ENCODE measurements at places on chromosomes 2 and 18.

DNA sequence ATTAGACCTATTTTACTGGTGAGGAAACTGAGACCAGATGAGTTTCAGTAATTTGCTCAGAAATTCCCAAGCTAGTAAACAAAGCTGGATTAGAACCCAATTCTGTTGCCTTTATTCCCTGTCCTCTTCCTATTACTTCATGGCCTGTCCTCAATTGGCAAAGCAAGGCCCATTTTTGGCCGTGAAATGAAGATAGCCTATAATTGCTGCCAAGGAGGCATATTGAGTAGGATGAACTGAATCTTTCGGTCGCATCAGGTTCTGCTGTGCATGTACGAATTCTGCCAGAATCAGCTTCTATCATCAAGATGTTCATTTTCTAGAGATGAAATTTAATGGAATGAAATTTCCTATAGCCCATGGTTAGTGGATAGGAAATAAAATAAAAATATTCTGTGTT is 1485.2 kb upstream of the PIK3C3 start:
- DNase-seq: no peak

DNA sequence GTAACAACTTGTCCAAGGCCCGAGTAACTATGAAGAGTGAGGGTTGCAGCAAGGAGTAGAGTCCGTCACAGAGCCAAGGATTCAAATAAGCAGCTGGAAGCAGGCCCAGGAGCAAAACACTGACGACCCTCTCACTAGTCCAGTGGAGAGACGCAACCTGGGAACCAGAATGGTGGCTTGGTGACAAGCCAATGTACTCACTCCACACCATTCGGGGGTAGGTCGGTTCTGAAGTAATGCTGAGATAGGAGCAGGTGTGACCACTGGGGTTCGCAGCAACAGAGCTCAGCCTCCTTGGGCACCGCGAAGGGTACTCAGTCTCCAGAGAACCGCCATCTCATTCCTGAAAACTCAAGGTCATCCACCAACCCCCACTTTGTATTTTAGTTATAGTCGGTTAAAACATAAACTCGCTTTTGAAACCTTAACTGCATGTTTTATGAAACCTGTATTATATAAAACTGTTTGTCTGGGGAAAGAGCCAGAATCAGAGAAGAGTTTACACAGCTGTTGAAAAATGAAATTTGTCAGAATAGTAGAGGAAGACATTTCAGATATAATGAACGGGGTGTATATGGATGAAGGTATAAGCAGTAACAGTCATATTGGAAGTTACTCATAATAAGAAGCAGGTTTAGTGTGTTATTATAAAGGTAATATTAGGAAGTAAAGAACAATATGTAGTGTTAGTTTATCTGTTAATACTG is 8.6 kb downstream of the ANKRD62 start:
- DNase-seq: no peak

DNA sequence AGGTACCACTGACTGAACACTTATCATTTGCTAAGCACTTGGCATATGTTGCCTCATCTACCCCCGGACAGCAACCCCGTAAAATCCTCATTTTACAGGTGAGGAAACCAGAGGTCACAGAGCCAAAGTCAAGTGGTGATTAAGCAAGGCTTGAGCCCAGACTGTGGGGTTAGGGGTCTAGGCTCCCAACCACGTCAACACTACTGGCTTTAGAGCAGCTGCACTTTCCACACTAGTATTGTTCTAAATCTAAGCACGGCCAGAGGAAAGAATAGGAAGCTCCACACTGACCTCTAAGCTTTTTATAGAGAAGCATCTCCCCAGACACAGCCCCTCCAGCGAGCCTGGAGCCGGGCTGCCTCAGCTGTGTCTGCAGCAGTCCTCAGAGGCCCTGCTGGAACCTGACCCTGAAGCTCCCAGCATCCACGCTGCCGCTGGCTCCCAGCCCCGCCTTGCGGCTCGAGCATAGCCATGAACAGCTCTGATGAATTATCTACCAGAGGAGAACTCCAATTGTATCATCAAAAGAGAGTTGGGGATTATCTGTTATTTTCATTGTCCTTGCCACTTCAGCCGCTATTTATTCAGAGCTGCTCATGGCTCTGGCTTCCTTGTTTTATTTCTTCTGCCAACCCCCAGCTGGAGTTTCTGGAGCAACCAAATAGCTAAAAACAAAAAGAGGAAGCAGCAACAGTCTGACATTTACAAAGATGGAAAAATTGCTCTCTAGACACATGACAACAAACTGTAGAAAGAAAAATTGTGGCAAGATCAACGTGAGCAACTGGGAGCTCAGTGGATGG is 62.2 kb upstream of the RTN4 start:
- DNase-seq: no peak

DNA sequence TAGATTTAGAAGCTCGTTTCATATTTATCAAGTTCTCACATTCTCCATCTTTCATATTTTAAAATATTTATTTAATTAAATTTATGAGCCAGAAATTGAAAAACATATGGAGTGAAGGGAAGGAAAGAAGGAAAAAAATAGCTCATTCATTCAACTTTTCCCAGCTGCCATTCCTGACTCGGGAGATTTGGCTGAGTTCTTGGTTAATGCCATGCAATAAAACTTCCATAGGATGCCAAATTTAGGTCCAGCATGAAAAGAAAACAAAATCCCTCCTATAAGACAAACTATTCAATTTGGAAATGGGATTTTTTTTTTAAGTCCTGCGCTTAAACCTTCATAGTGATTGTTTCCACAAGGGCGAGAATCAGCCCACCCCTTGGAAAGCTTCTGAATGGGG is 426.1 kb upstream of the TNP1 start:
- DNase-seq: no peak

- no peak for DNase-seq
These were observed 180.2 kb downstream of the SOCS6 start for GRCh38 chr18:70468861-70469547.

GRCh38 chr18:8602040-8602439 is 7.2 kb upstream of the RAB12 start:
- DNase-seq: no peak

- DNase-seq: no peak
These were observed 12.9 kb downstream of the CD226 start for GRCh38 chr18:69934601-69935265.

GRCh38 chr2:25215948-25216679 is 47.7 kb upstream of the POMC start:
- DNase-seq: no peak

GRCh38 chr2:33791625-33792024 is 192.5 kb upstream of the FAM98A start:
- no peak for DNase-seq

- no peak for DNase-seq
These were observed 530.2 kb downstream of the CCDC85A start for GRCh38 chr2:56713978-56714377.

DNA sequence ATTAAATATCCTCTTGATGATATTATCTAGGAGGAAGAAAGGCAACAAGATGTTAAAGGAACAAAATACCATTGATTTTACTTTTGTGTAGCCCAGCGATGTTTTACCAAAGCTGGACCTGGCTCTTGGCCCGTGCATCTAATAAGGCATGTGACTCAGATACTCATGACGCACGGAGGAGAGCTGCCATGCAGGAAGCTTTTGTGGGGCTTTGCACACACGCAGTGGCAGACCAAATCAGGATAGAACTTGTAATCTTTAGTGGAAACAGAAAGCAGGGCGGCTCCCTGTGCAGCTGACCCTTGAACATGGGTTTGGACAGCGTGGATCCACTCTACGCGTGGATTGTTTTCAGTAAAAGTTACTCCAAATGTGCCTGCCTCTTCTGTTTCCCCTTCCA is 190.0 kb downstream of the NAPG start:
- no peak for DNase-seq
